ENCODE measurements at places on chromosomes 5 and 9.

GRCh38 chr5:24805230-24805629 lies 160.5 kb upstream of the CDH10 start:
- no peak for DNase-seq

- DNase-seq, result no peak
Measured at GRCh38 chr9:131426545-131426944, 32.7 kb downstream of the PRRC2B start.

- no peak for DNase-seq
Measured at GRCh38 chr9:89409466-89409865, 88.4 kb downstream of the SEMA4D start.

- DNase-seq, result no peak
Measured at GRCh38 chr5:87061046-87061445, 206.6 kb upstream of the RASA1 start.

- no peak for DNase-seq
Measured at GRCh38 chr9:68505681-68506409, 34.8 kb downstream of the TMEM252 start.

DNA sequence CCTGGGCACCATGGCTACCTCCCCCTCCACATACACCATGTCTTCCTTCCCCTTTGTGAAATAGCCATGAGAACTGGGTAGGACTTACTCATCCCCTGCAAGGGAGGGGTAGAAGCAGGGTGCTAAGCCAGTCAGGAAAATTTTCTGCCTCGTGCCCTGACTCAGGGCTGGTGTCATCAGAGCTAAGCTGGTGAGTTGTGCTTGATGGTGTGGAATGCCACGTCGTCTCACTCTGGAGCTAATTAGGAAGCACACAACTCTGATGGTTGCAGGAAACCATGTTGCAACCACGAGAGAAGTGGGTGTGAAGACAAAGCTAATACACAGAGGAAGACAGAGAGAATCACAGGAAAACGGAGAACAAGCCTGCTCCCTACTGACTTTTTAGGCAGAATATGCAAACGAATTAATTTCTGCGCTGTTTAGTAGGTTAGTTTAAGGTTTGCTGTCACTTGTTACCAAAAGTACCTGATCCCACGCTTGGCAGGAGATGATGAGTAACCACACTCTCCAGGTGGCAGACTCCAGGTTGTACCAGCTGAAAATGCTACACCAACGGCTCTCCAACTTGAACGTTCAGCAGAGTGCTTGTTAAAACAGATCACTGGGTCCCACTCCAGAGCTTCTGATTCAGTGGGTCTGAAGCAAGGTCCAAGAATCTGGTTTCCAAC lies 54.5 kb downstream of the STK10 start:
- no peak for DNase-seq

DNA sequence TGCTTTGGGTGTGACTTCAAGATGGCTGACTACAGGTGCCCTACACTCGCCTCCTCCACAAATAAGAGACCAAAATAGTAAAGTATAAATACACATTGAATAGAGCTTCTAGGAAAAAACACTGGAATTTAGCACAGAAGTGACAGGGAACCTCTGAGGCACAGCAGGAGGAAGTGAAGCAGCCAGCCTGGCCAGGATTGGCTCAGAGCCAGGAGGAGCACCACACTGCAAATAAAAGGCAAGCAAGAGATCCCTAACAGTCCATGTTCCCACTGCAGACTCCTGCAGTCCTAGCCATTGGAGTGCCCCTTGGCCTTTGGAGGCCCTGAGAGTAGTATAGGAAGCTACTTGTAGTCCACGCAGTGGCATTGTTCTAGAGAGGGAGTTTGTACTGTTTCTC lies 186.7 kb upstream of the TLX3 start:
- no peak for DNase-seq

- no peak for DNase-seq
Measured at GRCh38 chr5:145976431-145977155, 40.2 kb downstream of the SH3RF2 start.

- DNase-seq, result no peak
Measured at GRCh38 chr5:586751-587285, 25.3 kb upstream of the CEP72 start.

DNA sequence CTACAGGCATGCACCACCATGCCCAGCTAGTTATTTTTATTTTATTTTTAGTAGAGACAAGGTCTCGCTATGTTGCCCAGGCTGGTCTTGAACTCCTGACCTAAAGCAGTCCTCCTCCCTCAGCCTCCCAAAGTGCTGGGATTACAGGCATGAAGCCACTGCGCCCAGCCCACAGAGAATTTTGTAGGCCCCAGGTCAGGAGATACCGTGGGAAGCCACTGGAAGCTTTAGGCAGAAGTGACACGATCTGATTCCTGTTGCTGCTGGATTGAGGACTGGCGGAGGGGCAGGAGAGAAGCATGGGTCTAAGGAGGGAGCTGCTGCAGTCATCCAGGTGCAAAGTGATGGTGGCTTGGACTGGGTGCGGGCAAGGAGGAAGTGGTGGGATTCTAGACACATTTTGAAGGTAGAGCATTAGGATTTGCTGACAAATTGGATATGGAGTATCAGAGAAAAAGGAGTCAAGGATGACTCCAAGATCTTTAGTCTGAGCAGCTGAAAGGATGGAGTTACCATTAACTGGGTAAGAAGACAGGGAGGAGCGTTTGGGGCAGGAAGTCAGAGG lies 20.7 kb downstream of the TCF7 start:
- DNase-seq, result no peak

GRCh38 chr9:130111786-130112537 lies 58.3 kb downstream of the GPR107 start:
- no peak for DNase-seq

DNA sequence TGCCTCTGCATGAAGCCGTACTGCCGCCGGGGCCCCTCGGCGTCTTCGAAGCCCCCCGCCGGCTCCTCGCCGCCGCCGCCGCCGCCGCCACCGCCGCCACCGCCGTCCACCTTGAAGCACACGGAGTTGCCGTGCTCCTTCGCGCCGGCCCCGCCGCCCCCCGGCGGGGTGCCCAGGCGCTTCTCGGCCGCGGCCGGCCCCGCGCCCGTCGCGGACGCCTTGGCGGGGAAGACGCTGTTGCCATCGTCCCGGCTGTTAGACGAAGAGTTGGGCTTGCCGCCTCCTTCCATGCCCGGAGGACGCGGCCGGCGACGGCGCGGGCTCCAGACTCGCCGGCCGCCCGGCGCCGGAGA lies 400 bp downstream of the HCN1 start:
- peak; percentile 69 for DNase-seq

GRCh38 chr5:175854231-175855040 lies 16.9 kb upstream of the CPLX2 start:
- DNase-seq, result no peak

GRCh38 chr5:763998-764781 lies 20.3 kb downstream of the ZDHHC11B start:
- no peak for DNase-seq

DNA sequence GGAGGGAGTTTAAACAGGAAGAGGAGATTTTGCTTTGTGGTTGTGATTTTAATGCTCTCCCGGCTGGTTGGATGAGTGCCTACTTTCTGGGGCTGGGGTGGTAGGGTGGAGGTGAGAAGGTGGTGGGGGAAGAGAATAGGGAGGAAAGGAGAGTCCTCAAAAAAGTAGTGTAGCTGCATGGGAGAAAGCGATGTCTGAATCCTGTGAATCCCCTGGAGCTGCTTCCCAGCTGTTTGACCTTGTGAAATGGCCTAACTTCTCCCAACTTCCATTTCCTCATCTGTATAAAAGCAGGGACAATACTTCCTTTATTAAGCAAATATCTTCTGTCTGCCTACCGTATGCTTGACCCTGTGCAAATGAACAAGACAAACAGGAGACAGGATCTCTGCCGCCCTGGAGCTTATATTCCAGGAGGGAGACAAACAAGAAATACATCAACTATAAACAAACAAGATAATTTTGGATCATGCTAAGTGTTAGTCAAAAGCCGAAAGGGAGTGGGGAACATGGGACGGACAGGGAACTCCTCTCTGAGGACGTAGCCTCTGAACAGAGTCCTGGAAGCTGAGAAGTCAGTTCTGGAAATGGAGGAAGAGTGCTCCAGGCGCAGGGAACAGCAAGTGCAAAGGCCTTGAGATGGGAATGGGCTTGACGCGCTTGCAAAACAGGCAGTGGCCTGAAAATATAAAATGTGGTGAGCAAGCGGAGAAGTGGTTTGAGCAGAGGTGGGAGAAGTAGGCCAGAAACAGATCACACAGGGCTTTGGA lies 103.5 kb downstream of the SPRY4 start:
- DNase-seq, result no peak

DNA sequence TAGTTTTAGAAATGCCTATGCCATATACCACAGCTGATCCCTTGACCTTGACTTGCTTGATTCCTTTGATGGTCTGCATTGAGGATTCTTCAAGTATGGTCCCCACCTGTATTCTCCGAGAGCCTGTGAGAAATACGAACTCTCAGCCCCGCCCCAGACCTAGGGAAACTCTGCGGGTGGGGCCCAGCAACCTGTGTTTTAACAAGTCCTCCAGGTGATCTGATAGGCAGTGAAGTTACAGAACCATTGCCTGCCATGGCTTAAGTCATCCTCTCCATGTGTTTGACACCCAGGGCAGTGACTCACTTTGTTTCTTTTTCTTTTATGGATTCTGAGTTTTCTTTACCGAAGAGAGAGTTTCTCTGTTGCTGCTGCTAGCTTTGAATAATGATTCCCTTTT lies 18.5 kb downstream of the FRMPD1 start:
- DNase-seq, result no peak

DNA sequence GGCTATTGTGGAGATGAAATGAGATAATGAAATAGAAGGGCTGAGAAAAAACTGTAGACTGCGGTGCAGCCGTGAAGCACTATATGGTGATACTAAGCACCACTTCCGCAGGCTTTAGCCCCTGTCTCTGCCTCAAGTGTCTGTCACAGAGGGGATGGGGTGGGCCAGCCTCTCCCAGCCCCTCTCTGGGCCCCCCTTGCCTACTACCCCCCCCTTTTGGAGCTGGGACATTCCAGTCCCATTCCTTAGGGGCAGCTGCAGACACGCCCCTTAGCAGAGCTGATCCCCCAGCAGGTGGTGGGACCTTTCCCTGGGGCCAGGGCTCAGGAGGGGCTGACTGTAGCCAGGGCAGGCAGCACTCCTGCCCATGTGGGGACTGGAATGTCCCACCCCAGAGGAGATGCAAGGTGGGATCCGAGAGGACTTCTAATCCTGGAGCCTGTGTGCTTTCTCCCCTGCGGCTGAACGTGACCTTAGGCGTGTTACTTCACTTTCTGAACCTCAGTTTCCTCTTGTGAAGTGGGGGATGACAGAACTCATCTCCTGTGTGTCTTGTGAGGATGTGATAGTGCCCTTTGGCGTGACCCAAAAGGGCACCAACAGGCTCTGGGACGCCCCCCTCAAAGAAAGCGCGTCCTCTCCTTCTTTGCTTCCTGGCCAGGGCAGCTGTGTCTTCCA lies 1.9 kb downstream of the N4BP3 start:
- peak; percentile 77 for DNase-seq

DNA sequence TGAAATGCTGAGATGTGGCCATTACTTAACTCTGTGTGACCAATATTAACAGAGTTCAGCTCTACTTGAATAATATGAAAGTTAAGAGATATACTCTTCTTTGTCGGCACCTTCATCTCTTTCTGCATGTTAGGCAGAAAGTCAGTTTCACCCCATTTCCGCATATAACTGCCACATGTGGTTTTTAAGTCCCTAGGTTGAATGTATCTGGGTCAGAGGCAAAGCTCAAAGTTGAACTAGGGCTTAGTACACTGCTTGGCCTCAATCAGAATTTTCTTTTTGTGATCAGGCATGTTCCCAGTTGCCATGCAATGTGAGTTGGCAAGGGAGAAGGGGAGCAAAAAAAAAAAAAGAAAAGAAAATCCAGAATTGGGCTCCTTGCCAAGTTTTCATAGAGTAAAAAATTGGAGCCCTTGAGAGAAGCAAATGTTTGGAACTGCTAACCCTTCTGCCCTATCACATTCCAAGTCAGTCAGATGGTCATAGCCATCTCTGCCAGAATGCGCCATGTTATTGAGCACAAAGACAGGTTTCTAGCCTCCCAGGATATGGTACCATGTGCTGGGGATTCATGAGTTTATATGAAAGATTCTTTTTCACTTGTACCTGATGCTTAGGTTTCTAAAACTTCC lies 251.2 kb upstream of the RORB start:
- DNase-seq, result no peak

- DNase-seq, result no peak
Measured at GRCh38 chr5:173383711-173384110, 55.5 kb upstream of the STC2 start.

- no peak for DNase-seq
Measured at GRCh38 chr9:38106488-38106887, 37.5 kb upstream of the SHB start.

DNA sequence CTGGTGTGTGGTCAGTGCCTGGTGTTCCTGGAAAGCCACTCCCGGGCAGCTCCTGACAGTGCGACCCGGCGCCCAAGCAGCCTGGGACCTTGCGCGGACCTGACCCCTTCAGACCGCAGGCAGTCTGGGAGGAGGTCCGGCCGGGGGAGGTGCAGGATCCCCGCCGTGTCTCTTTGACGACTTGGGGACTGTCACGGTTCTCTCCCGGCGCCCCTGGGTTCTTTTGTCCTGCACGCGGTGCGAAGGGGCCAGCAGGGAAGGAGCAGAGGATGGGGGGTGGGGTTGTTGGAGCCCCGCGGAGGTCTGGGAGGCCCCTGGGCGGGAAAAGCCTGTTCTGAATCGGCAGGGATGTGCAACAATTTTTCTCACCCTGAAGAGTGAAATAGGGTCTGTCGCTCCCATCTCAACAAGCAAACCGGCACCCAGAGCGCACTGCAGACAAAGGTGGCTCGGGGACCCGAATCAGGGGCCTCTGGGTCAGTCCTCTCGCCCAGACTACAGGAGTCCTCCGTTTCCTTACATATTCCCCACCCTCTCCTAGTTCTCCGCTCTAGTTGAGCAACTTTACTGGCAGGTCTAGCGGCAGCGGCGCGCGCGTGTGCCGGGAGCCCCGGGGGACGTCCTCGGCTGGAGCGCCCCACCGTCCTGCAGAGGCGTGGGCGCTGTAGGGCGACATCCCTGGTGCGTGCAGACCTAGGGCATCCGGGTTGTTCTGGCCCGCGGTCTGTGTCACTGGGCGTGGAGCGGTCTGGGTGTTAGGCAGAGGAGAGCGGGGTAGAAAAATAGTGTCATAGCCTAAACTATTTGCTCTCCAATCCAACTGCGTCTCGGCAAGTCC lies 1.2 kb downstream of the VCAN start:
- no peak for DNase-seq

GRCh38 chr9:38036359-38037084 lies 32.5 kb downstream of the SHB start:
- DNase-seq, result no peak

- no peak for DNase-seq
Measured at GRCh38 chr5:145988993-145989392, 52.6 kb downstream of the SH3RF2 start.

GRCh38 chr9:79988126-79988525 lies 416.4 kb downstream of the TLE4 start:
- DNase-seq, result no peak

GRCh38 chr9:134226221-134226930 lies 62.0 kb upstream of the RNU6ATAC start:
- DNase-seq, result no peak
